Thoracic aorta (tissue), 2 donors: ENCODE measurements at places on chromosomes 16 and 17. TPM values are rescaled to one million over a fixed set of nuclear protein-coding genes. Genes with fewer than 3 reads are reported as not detected.
A peak's percentile ranks its signal among the peaks of the same experiment; 100 is the strongest.

The KRTAP4-1 gene
- not detected for total RNA-seq

The TIGD7 gene
- 5.1 TPM for total RNA-seq

The CACNG5 gene
- not detected for total RNA-seq

The SEZ6L2 gene
- 0.63 TPM for total RNA-seq

The FBXL16 gene
- not detected for total RNA-seq

The MYH13 gene
- total RNA-seq: not detected

The CDH11 gene
- total RNA-seq: 354 TPM

The RPUSD1 gene
- total RNA-seq: 12.3 TPM

The TXNL4B gene
- 3.7 TPM for total RNA-seq

The C17orf67 gene
- 2.4 TPM for total RNA-seq

The WNT3 gene
- 0.27 TPM for total RNA-seq

The PAQR4 gene
- total RNA-seq: 3.1 TPM

The SPATA33 gene
- total RNA-seq: 3.9 TPM

The FOXF1 gene
- total RNA-seq: 4.1 TPM

The CFAP52 gene
- not detected for total RNA-seq

- peak overlapping the region; percentile 29 for H3K4me3 ChIP-seq
- H3K27ac ChIP-seq: peak overlapping the region; percentile 52
- peak; percentile 64 for DNase-seq
These were observed 25.8 kb downstream of the ABR start for GRCh38 chr17:1153795-1154546.

DNA sequence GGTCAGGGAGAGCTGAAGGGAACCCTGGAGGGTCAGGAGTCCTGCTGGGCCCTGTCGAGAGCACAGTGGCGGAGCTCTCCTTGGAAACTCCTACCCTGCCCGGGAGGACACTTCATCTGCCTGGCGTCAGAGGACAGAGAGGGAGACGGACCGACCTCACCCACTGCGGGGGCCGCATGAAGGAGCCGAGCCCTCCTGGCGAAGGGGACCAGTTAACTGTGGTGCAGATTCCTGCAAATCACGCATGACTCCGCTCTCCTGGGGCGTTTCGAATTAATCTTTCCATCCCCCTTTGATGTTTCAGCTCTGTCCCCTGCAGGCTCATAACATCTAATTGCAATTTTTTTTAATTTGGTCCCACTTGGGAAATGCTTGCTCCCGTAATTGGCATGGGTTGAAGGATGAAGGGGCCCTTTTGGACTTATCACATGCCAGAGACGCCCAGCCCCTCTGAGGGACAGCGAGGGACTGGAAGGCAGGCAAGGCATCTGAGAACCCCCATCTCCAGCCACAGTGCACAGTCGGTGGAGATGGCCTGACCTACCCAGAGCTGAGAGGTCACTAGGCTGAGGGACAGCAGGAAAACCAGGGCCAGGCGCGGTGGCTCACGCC, 26.5 kb downstream of the RPH3AL start:
- H3K4me3 ChIP-seq: no peak overlapping the region
- no peaks in the 10 kb centered on the region for H3K27me3 ChIP-seq
- no peaks in the 10 kb centered on the region for H3K36me3 ChIP-seq
- no peak for DNase-seq

- no peaks in the 10 kb centered on the region for H3K27me3 ChIP-seq
- no peak overlapping the region for H3K4me3 ChIP-seq
- H3K36me3 ChIP-seq: peaks cover 52% of the 10 kb centered on the region
- DNase-seq: no peak
- H3K27ac ChIP-seq: no peak overlapping the region
These were observed 46.1 kb downstream of the ARHGAP17 start for GRCh38 chr16:24969071-24969470.

- H3K27ac ChIP-seq: no peak overlapping the region
- H3K4me1 ChIP-seq: no peaks in the 10 kb centered on the region
- no peak for DNase-seq
- no peak overlapping the region for H3K4me3 ChIP-seq
These were observed 273.9 kb upstream of the ZFHX3 start for GRCh38 chr16:73321853-73322252.

GRCh38 chr16:12440228-12440530, 363.5 kb downstream of the CPPED1 start:
- no peaks in the 10 kb centered on the region for H3K36me3 ChIP-seq
- no peak overlapping the region for H3K4me3 ChIP-seq

DNA sequence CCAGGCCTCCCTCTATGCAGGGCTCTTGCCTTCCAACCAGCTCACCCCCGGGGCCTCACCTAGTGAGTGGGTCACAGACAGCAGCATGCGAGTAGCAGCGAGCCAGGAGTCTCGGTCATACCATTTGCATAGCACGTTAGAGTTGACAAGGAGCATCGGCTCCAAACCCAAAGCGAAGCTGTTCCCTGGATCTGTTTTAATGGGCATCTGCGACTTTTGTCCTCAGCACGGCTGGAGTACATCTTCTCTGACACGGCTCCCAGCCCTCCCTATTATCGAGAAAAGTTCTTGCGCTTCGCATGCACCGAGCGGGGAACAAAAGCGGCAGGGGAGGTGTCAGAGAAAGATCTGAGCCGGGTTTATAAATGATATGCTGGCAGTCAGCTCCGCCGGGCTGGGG, 253.3 kb downstream of the MAF start:
- H3K4me3 ChIP-seq: no peak overlapping the region
- H3K27me3 ChIP-seq: no peaks in the 10 kb centered on the region
- DNase-seq: no peak
- H3K36me3 ChIP-seq: no peaks in the 10 kb centered on the region
- no peaks in the 10 kb centered on the region for H3K4me1 ChIP-seq
- no peak overlapping the region for H3K27ac ChIP-seq

DNA sequence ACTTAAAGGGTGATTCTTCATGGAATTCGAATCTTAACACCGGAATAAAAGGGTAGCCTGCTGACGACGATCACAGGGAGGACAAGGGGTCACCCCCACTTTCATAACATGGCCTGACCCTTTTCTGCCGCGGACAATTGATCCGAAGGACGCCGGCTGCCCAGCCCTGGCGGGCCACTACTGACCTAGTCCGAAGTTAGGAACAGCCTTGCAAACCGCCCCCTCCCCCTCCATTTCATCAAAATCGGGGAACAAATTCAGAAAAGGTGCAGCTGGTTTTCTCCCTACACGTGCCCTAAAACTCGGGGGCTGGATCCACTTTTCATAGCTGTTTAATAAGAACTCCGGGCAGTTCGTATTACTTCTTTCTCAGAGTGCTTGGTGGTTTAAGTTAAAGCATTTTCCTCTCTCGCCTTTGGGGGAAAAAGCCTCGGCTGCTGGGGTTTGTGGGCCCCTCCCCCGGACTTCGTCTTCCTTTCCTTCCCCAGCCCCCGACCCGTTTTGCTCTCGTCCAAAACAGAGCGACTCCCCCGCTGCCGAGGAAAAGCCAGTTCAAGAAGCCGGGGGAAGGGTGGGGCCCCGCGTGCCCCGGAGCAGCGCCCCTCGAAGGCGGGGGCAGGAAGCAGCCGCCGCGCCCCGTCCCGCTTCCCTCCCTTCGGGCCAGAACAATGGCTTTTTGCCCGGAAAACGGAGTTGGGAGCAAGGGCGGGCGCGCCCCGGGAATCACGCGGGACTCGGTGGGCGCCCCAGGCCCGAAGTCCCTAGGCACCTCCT, 641 bp upstream of the CBX2 start:
- no peaks in the 10 kb centered on the region for H3K36me3 ChIP-seq
- H3K27me3 ChIP-seq: peaks cover 15% of the 10 kb centered on the region
- no peak for DNase-seq
- H3K4me3 ChIP-seq: peak overlapping the region; percentile 72
- H3K4me1 ChIP-seq: peaks cover 14% of the 10 kb centered on the region

- no peak overlapping the region for H3K4me3 ChIP-seq
- H3K36me3 ChIP-seq: no peaks in the 10 kb centered on the region
- no peaks in the 10 kb centered on the region for H3K4me1 ChIP-seq
- H3K27ac ChIP-seq: no peak overlapping the region
- DNase-seq: no peak
- H3K27me3 ChIP-seq: no peaks in the 10 kb centered on the region
These were observed 124.0 kb upstream of the HLF start for GRCh38 chr17:55140809-55141208.

GRCh38 chr16:10878328-10878643, 1.3 kb downstream of the CIITA start:
- H3K27me3 ChIP-seq: no peaks in the 10 kb centered on the region
- no peak overlapping the region for H3K27ac ChIP-seq
- peaks cover 6% of the 10 kb centered on the region for H3K4me1 ChIP-seq
- no peak for DNase-seq
- no peaks in the 10 kb centered on the region for H3K36me3 ChIP-seq
- H3K4me3 ChIP-seq: peak overlapping the region; percentile 80

DNA sequence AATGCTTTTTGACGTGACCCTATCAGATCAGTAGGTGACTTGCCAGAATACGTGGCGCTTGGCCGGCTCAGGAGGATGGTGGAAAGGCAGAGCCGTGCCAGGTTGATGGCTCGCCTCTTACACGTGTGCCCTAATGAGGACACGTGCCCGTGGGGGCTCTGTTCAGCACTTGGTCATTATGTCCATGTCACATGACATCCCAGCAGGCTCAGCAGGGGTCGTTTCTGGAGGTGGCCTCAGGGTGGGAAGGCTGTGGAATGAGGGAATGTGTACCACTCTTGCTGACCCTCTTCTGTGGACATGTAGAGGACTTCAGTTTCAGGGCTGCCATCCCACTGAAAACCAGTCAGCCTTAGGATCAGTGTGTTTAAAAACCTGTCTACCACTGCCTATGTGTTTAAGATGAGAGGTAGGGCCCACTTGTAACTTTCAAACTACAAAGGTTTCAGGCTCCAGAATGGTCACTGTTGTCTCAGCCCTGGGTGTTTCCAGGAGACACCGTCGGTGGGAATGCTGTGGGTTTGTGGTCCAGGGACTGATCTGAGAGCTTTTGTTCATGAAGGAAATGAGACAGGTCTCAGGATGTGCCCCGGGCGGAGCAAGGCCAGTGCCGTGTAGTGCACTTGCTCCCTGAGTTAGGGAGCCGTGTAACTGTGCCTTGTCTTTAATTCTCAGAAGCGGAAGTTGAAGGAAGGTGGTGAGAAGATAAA, 12.1 kb downstream of the UBN1 start:
- H3K36me3 ChIP-seq: peaks cover 60% of the 10 kb centered on the region
- no peaks in the 10 kb centered on the region for H3K27me3 ChIP-seq
- H3K27ac ChIP-seq: no peak overlapping the region
- no peak for DNase-seq

GRCh38 chr16:17305694-17306093, 165.1 kb downstream of the XYLT1 start:
- no peak overlapping the region for H3K27ac ChIP-seq
- DNase-seq: no peak
- H3K36me3 ChIP-seq: no peaks in the 10 kb centered on the region
- no peaks in the 10 kb centered on the region for H3K4me1 ChIP-seq
- no peaks in the 10 kb centered on the region for H3K27me3 ChIP-seq

GRCh38 chr17:73165616-73166404, 1.0 kb downstream of the SSTR2 start:
- H3K4me1 ChIP-seq: peaks cover 29% of the 10 kb centered on the region
- no peak for DNase-seq
- peak overlapping the region; percentile 59 for H3K4me3 ChIP-seq
- no peaks in the 10 kb centered on the region for H3K36me3 ChIP-seq
- H3K27me3 ChIP-seq: peaks cover 5% of the 10 kb centered on the region

DNA sequence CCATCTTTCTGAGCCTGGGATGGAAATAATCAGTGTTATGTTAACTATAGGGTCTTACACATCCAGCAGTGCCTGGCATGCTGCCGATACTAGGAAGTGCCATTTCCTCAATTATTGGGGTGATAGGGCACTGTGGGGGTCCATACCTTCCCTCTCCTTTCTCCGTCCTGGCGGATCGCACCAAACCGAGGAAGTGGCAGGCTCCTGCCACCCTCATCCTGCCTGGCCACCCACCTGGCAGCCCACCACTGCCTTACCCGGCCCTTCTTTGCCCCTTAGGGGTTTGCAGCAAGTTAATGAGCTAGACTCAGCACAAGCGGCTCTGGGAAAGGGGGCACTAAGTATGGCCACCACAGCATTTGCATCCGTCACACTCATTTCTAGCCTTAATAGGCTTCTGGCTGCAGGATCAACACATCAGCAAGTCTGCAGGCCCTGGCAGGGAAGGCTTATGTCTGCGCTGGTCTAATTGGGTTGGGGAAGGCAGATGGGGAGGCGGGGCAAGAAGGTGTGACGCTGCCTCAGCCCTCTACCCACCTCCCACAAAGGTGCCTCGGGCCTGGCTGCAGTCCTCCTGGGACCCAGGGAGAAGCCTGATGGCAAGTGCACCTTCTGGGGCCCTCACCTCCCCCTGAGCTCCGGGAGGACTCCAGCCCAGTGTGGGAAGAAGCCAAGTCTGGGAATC, 28.6 kb downstream of the DCAKD start:
- H3K27me3 ChIP-seq: no peaks in the 10 kb centered on the region
- DNase-seq: no peak
- peaks cover 34% of the 10 kb centered on the region for H3K4me1 ChIP-seq
- H3K4me3 ChIP-seq: no peak overlapping the region
- H3K27ac ChIP-seq: no peak overlapping the region

DNA sequence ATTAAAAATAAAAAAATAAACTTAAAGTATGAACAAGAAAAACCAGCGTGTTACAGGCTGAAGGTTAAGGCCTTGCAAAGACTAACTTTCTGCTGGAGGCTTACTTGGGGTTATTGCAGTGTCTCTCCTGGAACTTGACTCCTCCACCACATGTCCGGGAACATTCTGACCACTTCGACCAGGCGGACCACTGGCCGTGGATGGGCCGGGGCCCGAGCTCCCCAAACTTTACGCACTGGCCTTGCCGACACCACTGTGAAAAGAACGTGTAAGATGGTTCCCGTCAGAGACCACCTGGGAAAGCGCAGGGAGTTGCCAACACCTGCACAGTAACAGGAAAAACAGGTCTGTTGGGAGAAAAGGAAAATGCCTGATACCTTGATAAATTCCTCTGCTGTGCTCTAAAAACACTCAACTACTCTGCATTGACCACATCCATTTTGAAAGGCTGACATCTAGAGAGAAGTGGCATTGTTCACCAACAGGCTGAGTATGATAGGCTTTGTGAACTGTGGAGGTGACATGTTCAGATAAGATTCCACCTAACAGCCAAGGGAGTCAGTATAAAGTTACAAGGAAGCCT, 99.1 kb downstream of the ADAMTS18 start:
- H3K27ac ChIP-seq: no peak overlapping the region
- DNase-seq: no peak
- no peak overlapping the region for H3K4me3 ChIP-seq
- no peaks in the 10 kb centered on the region for H3K4me1 ChIP-seq
- no peaks in the 10 kb centered on the region for H3K36me3 ChIP-seq
- H3K27me3 ChIP-seq: no peaks in the 10 kb centered on the region

DNA sequence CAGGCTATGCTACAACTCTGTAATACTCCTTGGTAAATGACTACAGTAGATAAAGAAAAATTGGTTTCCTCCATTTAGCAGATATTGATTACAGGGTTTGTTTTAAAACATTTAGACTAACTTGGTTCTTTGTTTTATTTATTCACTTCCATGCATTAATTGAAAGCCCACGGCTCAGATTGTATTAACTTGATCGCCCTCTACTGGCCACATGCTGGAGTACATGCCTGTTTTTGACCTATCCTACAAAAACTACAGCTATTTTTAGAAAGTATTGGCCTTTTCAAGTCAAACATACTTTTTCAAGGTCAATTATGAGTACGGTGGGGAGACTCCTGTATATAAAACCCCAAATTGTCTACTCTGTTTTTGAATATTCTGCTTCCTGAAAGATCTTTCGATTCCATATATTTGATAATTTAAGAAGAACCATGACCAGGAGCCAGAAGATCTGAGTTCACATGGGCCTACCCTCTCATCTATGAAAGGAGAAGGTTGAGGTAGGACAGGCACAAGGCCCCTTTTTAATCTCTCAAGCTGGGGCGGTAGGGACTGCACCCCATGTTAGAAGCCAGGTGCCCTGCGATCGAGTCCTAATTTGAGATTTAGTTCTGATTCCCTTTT, 51.8 kb downstream of the CA10 start:
- no peaks in the 10 kb centered on the region for H3K4me1 ChIP-seq
- no peak overlapping the region for H3K4me3 ChIP-seq
- H3K27ac ChIP-seq: no peak overlapping the region
- DNase-seq: no peak
- no peaks in the 10 kb centered on the region for H3K36me3 ChIP-seq
